ENCODE measurements at places on chromosomes 2 and 18. TPM values are rescaled to one million over a fixed set of nuclear protein-coding genes. Genes with fewer than 3 reads are reported as not detected.

GRCh38 chr2:101622210-101623030 is 75.1 kb upstream of the MAP4K4 start:
- DNase-seq: no peak

DNA sequence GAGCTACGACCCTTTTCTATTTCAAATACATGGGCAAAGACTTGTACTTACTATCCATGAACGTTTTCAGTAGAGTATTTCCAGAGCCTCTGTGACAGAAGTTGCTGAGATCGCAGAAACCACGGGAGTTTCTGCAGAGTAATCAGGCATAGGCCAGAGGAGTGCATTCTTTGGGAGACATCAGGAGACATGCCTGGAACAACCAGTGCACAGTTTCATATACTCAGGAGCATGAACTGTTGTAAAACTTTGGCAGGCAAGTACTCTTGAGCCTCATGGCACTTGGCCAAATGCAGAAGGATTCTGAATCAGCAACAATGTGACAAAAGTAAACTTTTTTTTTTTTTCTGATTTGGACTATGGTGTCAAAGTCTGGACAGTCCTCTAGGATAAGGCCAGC is 307.1 kb downstream of the GRB14 start:
- no peak for DNase-seq

The CIB4 gene
- not detected for polyA plus RNA-seq

The DNAJC5G gene
- polyA plus RNA-seq: not detected

DNA sequence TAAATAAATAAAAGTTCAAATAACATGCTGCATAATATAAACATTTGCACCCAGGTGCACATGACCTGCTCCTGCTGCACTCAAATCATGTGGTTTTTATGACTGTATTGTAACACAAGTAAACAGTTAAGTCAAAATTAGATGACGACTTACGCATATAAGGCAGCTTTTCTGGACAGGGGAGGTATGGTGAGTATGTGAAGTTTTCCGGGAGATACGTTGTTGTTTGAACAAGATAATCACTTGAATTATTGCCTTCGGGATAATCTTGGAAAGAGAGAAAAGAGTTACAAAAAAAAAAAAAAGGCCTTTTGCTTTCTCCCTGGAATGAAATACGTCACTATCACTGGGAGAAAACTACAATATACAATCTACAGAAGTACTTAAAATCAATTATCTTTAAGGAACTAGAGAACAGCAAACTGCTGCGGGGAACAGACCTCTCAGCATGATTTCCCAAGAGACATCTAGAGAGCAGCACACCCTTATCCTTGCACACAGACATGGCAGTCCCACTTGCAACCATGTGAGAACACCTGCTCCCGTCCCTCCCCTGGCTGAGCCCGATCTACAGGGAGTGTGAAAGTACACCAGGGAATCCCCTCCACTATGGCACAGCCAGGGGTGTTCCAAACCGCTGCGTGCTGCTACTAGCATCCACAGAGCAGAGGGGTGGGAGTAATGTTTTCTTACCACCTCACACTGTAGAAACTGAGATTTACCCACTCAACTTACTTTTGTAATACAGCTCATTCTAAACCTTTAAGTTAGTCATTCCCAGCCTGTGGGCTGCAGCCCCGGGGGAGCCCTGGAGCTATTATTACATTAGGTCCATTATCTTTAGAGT is 26.3 kb downstream of the B4GALT6 start:
- DNase-seq: no peak
